CD4-positive, alpha-beta T cell treated with Interferon gamma for 1 hour (primary cell): ENCODE measurements at places on chromosomes 6 and 20.

DNA sequence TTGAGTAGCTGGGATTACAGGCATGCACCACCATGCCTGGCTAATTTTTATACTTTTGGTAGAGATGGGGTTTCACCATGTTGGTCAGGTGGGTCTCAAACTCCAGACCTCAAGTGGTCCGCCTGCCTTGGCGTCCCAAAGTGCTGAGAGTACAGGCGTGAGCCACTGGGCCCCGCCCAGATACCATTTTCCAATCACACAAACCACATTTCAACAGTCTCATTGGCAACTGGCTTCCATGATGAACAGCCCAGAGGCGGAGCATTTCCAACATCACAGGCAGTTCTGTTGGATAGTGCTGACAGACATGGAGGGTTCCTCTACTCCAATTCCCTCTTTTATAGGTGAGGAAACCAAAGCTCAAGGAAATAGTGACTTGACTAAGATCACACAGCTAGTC is 43.9 kb upstream of the PLCB4 start:
- DNase-seq, result no peak

GRCh38 chr6:106751501-106752252 is 122.3 kb downstream of the QRSL1 start:
- no peak for DNase-seq

- DNase-seq, result no peak
Observed at GRCh38 chr6:87721311-87721710, 19.3 kb upstream of the AKIRIN2 start.

- no peak for DNase-seq
Observed at GRCh38 chr6:67248077-67248476, 1387.0 kb upstream of the ADGRB3 start.

GRCh38 chr20:52539891-52540290 is 348.3 kb upstream of the ZFP64 start:
- no peak for DNase-seq

DNA sequence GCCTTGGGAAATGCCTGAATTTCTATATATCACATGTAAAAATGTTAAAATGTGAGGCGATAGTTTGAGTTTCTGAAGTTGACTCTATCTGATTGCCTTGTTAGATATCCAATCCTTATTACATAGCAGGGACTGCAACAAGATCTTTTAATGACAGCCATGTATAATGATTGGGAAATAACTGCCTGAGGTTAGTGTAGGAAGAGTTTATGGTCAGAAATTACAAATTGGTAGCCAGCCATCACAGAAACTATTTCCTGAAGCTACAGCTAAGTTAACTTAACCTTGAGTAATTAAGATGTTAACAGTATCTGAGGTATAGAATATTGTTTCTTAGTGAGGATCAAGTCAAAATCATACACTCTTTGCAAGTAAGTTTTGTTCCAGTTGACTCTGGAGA is 41.0 kb downstream of the AKIRIN2 start:
- no peak for DNase-seq

DNA sequence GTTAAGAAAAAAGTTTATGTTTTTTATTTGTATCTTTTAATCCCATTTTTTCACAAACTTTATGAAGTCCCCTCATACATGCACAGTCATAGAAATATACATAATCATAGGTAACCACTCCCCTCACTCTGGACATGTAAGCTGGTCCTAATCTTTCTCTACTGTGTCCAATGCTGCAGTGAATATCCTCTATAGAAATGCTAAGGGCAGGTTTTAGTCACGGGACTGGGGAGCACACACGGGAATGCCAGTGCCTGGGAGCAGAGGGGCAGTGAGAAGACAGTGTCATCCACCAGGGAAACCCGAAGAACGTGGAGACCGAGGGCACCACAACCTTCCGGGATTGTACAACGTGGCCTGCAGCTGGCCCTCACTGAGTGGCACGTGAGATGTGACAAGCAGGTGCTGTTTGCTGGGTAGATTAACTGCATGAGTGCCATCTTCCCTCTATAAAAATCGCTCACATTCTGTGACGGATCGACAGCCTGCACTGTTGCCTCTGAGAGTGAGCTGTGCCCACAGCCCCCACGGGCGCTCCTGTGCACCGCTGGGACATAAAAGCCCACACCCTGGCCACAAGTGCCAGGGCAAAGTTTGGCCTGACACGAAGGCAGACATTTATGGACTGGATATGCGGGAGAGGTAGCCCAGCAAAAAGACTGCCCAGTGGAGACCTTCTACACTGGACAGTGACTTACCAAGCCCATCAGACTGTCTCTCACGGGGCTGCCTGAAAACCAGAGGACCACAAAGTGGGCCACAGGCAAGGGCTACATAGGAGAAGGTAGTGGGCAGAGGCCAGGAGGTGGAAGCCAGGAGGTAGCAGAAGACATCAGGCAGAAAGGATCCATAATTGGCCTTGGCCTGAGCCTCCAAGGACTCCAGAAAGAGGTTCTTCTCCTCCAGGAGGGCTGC is 63.2 kb downstream of the FGD2 start:
- no peak for DNase-seq

DNA sequence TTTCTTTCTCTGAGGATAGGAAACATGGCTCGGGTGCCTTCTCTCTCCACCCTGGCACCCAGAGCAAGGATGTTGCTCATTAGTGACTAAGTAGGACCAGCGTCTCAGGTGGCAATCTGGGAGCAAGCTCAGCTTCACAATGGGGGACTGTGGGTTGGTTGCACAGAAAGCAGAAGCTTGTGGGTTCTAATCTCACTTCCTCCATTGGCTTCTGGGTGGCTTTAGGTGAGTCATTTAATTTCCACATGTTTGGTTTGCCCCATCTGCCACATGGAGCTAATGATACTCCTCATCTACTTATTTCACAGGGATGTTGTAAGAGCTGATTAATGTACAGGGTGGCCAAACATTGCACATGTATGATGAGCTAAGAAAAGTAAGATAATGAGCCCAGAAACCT is 54.8 kb upstream of the AKIRIN2 start:
- peak; percentile 78 for DNase-seq

DNA sequence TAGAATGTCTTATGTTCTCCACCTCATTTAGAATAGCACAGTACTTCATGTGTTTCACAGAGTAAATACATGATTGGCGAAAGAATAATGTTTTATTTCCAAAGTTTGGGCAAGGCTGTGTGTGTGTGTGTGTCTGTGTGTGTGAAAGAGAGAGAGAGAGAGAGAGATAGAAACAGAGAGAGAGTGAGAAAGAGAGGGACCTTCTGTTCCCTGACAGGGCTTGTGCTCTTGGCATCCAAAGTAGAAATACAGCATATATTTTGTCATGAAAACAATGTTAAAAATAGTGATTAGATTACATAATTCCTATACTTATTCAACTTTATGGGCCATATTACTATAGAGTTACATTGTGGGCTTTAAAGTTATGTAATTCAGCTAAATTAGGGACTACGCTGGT is 201.2 kb downstream of the KIF6 start:
- no peak for DNase-seq

DNA sequence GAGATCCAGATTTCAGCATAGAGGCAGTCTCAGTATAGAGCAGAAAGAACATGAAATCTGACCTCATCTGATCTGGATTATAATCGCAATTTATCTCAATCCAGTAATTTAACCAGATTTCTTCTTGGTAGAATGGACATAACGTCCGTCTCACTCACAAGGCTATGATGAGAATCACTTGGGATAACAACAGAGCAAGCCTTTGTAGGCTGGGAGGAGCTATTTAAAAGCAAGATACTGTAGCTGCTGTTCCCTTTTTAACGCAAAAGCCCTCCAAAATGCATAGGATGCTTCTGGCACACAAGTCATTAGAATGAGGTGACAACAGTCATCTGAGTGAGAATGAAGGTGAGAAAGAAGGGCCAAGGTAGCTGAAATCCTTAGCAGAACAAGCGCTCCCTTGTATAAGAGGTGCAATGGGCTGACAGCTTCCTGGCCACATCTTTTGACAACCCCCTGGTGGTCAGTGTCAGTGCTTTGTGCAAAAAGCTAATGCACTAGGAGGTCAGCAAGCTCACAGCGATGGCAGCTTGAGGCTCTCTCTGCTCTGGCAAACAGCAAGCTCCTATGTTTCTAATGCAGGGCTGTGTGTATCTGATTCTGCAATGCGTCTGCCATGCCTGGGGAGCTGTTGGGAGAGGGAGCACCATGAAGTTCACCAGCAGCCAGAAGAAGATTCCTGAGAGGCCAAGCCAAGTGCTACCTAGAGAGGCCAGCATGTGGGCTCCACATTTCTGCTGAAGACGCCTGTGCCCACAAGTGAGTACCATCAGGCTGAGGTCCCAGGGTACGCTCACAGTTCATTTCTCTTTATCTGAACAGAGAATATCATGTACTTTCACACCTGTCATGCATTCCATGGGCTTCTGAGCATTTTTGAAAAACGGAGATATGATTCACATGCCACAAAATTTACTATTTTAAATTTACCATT is 16.2 kb downstream of the METTL24 start:
- DNase-seq, result no peak

GRCh38 chr6:56486681-56487080 is 156.0 kb downstream of the DST start:
- DNase-seq, result no peak

GRCh38 chr20:15476186-15476585 is 1097.1 kb downstream of the KIF16B start:
- DNase-seq, result no peak

DNA sequence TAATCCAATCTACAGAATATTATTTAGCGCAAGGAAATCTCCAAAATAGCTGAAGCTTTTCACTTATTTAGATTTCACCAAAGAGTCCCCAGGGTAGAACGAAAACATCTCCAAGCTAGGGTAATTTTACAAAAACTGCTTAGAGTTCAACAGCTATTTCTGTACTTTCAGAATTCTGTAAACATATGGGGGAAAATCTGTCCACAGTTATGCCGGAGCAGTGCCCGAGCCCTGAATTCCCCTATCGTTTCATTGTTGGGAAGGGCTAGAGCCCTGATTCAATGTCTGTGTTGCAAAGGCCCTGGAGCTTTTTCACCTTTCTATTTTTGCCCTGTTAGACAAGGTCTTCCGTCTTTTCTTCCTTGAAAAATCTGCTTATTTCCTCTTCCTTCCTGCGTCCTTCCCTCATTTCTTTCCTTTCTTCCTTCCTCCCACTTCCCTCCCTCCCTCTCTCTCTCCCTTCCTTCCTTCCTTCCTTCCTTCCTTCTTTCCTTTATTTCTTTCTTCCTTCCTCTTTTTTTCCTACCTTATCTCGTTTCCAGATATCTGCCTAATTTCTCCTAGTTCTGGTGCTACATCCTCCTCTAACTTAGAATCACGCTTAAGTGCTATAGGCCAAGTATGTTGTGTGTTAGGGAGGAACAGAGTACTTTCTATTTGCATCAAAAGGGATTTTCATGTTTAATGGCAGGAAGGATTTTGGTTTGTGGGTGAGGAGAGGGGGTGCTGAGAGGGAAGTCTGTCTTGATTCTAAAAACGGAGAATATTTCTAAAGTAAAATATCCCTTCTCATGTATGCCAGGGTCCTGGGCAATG is 122.5 kb upstream of the BMP2 start:
- no peak for DNase-seq

GRCh38 chr6:150418827-150419594 is 50.2 kb downstream of the IYD start:
- DNase-seq, result peak; percentile 44

DNA sequence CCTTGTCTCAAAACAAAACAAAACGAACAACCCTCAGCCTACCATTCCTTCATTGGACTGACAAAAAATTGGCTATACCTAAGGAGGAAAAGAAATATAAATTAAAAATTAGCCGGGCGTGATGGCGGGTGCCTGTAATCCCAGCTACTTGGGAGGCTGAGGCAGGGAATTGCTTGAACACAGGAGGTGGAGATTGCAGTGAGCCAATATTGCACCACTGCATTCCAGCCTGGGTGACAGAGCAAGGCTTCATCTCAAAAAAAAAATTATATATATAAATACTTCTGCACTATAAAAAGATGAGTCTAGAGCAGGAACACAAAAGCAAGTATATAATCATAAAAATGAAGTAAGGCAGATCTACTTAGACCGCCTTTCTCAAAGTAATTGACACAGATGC is 109.8 kb downstream of the CRYBG1 start:
- no peak for DNase-seq

- DNase-seq, result no peak
Observed at GRCh38 chr6:3873051-3873450, 23.9 kb downstream of the FAM50B start.

GRCh38 chr6:139080255-139080920 is 51.8 kb downstream of the ABRACL start:
- no peak for DNase-seq

DNA sequence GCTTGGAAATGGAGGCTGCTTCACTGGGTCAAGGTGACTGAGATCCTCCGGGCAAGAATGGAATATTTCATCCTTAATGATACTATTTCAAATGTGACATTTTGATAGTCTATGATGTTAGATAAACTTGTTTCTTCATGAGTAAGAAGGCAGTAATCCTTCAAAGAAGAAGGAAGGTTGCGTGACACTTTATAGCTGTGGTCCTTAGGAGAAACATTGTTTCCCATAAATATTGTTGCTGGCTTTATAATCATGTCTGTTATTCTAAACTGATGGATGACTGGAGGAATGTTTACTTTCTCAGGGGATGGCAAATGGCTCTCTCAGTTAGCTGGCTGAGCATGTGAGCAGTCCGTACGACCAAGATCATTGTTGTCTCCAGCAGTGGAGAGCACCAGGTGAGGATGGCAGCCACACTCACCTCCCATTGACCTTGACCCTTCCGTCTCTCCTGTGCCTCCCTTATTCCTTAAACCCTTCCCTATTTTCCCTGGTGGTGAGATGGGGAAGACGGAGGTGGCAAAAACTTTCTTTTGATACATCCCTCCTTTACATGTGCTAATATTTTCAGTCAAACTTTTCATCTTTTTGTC is 171.2 kb upstream of the OLIG3 start:
- DNase-seq, result no peak

GRCh38 chr20:8808202-8808535 is 260.7 kb upstream of the PLCB4 start:
- DNase-seq, result no peak

GRCh38 chr6:91681296-91681695 is 1094.4 kb upstream of the MAP3K7 start:
- no peak for DNase-seq

DNA sequence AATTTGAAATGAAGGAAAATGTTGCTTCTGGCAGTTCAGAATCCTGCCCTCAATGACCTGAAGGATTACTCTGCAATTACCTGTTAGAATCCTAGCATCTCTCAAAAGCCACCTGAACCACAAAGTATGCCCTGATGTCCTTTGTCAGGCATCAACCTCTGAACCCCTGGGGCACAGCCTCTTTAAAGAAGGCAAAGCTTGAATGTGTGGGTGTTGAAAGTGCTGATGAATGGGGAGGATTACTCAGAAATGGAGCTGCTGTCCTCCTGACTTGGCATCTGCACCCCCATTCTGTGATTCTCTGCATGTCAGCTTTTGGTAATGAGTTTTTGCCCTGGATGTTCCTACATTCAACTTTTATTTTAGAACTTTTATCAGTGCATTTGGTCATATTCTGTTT is 179.2 kb downstream of the PKHD1 start:
- DNase-seq, result no peak

GRCh38 chr6:14274546-14275492 is 157.2 kb downstream of the CD83 start:
- no peak for DNase-seq
